ENCODE measurements at places on chromosomes 16 and 17.

DNA sequence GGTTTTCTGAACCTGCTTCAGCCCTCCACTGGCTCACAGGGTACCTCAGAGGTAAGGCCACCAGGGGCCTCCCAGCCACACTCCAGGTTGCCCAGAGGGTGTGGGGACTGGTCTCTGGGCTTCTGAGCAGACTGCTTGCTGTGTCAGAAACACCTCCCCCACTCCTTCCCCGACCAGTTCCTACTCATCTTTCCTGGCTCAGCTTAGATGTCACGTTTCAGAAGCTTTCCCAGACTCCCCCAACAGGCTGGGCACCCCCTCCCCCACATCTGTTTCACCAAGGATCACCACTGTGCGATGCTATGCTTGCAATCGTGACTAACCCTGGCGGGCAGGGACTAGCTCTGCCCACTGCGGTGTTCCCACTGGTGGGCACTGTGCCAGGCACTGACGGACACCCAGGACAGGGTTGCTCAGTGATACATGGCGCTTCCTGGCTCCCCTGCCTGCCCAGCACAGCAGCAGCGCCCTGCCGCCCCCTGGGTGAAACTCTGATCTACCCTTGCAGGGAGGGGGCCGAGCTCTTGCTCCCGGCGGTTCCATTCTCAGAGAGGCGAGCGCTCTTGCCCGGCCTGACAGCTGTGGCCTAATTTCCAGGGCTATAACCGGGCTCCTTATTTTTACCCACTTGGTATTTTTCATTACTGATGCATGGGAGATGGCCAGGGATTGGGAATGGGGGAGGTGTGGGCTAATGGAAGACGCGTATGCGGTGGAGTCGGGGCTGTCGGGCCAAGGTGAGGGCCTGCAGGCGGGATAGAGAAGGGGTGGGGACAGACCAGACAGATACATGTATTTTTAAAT, 29.4 kb upstream of the MTSS2 start:
- peak; percentile 29 for DNase-seq

- DNase-seq, result no peak
Observed at GRCh38 chr17:44587339-44587738, 30.1 kb downstream of the FZD2 start.

DNA sequence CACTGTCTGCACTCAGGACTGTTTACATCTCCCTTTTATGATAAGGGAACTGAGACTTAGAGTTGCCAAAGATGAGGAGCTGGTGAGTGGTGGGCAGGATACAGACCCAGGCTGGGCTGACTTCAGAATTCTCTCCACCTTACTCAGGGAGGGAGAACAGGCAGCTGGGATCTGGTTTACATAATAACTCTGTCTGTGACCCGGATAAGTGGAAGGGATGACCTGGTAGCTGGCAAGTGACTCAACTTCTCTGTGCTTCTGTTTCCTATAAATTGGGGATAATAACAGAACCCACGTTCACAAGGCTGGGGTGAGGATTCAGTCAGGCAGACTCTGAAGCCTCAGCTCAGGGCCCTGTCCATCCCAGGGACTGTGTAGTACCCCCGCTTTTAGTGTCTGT, 2.6 kb downstream of the SNX20 start:
- DNase-seq, result no peak

DNA sequence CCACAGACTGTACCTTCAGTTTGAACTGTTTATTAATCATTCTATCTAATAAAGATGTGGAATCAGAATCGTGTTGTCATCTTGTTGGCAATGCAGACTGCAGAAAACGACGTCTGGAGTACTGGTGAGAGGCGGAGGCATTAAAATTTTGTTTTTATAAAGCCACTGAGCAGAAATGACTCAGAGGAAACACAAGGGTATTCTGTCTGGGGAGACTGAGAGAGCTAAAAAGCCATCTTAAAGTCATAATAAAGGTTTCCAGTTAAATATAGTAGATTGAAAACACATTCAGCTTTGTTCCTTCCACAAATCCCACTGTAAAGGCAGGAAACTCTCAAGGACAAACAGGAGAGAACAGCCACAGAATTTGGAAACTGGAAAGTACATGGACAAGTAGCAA, 74.2 kb downstream of the CPPED1 start:
- no peak for DNase-seq

DNA sequence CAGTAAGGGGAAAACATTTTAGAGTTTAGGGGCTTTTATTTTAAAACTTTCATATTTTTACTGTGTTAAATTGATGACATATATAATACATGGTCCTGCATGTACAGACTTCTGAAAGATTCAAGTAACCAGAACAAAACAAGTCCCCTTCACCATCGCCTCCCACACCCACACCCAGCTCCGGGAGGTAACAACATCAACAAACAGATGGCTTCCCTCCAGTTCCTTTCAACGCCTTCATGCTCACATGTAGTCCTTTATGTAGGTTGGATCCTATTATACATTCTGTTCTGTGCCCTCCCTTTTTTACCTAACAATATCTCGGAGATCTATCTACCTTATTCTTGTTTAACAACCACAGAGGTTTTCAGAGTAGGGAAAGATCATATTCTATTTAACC, 30.5 kb downstream of the GINS3 start:
- DNase-seq, result no peak

- no peak for DNase-seq
Observed at GRCh38 chr17:64635647-64636305, 26.3 kb downstream of the SMURF2 start.

GRCh38 chr16:68257906-68258800, 6.2 kb upstream of the SLC7A6 start:
- DNase-seq, result no peak

- no peak for DNase-seq
Observed at GRCh38 chr16:83059237-83059636, 432.5 kb downstream of the CDH13 start.

- no peak for DNase-seq
Observed at GRCh38 chr16:51313198-51313597, 162.1 kb upstream of the SALL1 start.

DNA sequence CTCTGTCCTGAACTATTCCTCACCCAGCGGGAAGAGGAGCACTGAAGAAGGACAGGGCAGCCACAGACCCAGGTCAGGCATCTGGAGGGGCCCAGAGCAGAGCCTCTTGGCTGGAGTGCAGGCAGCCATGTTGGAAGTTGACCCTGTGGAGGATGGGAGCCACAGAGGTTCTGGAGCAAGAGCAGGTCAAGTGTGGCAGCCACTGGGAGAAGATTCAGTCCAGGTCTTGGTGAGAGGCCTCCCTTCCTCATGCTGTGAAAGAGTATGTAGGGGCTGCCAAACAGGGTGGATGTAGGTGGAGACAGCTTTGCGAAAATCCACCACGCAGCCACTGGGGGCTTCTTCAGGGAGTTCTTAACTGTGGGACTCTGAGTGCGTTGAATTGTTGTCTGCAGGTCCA, 590 bp upstream of the CD79B start:
- no peak for DNase-seq

DNA sequence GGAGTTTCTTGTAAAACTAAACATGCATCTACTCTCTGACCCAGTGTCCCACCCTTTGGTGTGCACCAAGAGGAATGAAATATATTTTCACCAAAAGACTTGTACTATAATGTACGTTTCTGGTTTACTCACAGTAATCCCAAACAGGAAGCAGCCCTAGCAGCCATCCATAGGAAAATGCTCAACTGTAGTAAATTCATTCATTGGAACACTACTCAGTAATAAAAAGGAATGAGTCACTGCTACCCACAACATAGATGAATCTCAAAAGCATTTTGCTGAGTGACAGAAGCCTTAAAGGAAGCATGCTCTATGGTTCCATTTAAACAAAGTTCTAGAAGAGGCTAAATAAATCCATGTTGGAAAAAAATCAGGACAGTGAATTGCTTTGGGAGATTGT, 37.6 kb upstream of the DHRS7B start:
- DNase-seq, result no peak

- no peak for DNase-seq
Observed at GRCh38 chr16:54165174-54165911, 121.2 kb downstream of the IRX3 start.

GRCh38 chr16:68059804-68060203, 25.4 kb upstream of the NFATC3 start:
- DNase-seq, result no peak

- DNase-seq, result no peak
Observed at GRCh38 chr16:66525396-66526180, 24.3 kb downstream of the TK2 start.

GRCh38 chr17:73770115-73770848, 126.0 kb upstream of the SDK2 start:
- DNase-seq, result no peak

- no peak for DNase-seq
Observed at GRCh38 chr17:17942846-17943245, 29.4 kb downstream of the TOM1L2 start.

DNA sequence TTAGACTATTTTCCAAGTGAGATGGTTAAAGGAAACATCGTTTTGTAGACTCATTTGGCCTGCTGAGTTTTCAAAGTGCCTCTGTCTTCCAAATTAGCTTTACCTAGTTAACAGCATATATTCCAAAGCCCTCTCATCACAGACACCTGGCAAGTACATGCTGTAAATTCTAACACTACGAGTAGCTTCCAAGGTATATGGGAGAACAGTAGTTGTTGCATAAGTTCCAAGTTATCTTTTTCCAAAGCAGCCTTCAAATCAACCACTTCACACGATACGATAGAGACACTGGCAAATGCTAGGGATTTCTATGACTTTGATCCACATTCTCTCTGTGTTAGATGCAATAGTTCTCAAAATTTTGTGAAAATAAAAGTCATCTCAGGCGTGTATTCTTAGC, 299.3 kb downstream of the CNTNAP4 start:
- DNase-seq, result no peak

GRCh38 chr16:15053904-15054303, 2.0 kb downstream of the NTAN1 start:
- no peak for DNase-seq

GRCh38 chr16:12546918-12547607, 256.6 kb downstream of the CPPED1 start:
- no peak for DNase-seq

DNA sequence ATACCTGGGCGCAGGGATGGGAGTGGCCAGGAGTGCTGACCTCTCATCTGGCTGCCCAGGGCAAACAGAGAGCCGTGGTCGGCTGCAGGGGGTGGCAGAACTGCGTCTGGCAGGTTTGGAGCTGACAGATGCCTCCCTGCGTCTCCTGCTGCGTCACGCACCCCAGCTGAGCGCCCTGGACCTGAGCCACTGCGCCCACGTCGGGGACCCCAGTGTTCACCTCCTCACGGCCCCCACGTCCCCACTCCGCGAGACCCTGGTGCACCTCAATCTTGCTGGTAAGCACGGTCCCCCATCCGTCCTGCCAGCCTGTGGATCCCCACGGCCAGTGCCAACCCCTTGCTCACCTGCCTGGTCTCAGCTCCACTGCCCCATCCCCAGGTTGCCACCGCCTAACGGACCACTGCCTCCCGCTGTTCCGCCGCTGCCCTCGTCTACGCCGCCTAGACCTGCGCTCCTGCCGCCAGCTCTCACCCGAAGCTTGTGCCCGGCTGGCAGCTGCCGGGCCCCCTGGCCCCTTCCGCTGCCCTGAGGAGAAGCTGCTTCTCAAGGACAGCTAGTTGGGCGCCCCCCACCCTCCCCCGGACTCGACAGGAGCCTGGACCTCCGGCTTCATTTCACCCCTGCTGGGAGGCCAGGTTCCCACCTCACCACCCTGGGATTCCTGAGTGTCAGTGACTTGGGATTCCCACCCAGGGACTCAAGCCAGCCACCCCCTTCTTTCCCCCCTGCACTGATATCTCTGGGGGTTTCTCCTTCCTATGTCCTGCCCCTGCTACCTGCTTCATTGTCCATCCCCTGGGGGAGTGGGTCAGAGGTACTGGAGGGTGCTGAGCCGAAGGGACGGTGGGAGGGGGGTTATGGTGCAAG, 2.0 kb upstream of the ORAI3 start:
- no peak for DNase-seq

- DNase-seq, result no peak
Observed at GRCh38 chr16:20336955-20337354, 9.6 kb upstream of the GP2 start.

GRCh38 chr17:1645207-1646171, at the start of gene SCARF1:
Gene SCARF1 (minus strand): TSS chr17:1645732. CDS start chr17:1645697, 35 bp downstream.
- no peak for DNase-seq

GRCh38 chr16:75593825-75594820, 27.9 kb downstream of the GABARAPL2 start:
- peak; percentile 41 for DNase-seq

GRCh38 chr17:50128441-50129352, 1.3 kb downstream of the SAMD14 start:
- no peak for DNase-seq

GRCh38 chr16:88790312-88791211, 5.5 kb upstream of the PIEZO1 start:
- DNase-seq, result peak; percentile 67

GRCh38 chr17:1227917-1228780, 42.1 kb upstream of the BHLHA9 start:
- DNase-seq, result no peak

- DNase-seq, result peak; percentile 91
Observed at GRCh38 chr17:75764711-75765421, at the start of gene GALK1. Gene GALK1 (minus strand): TSS chr17:75765192. CDS start chr17:75765136, 56 bp downstream.

- no peak for DNase-seq
Observed at GRCh38 chr16:56121156-56121500, 70.2 kb upstream of the GNAO1 start.

GRCh38 chr16:56161658-56162057, 29.6 kb upstream of the GNAO1 start:
- DNase-seq, result no peak

GRCh38 chr17:28726226-28726626, at the start of gene TLCD1:
Gene TLCD1 (minus strand): TSS chr17:28726233. CDS start chr17:28726097, 136 bp downstream.
- peak; percentile 87 for DNase-seq

DNA sequence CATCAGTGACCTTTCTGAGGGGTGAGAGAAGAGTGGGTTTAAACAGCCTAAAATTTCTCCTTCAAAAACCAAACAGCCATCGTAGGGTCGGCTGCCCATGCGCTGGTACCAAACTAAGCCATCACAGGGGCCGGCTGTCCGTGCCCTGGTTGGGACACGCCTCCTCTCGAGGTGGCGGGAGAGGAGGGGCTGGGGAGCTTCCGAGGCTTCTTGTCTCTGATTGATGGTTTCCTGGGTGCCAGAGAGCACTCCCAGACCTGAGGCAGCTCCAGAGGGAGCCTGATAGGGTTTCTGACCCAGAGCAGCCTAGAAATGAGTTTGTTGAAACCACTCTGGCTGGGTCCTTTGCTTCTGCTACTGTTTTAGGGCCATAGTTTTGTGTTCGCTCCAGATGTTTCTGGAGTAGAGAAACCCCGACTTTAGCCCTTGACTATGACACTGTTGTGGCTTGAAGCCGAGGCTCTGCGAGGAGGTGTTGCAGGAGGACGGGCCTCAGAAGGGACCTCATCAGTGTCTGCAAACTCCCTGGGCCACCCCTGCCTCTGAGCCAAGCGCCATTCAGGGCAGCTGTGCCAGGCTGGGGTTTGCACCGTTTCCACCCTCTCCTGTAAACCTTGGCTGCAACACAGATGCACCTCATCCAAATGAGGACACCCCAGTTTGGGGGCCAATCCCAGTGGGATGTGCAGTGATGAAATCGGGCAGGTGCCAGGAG, 6.2 kb downstream of the ZNF276 start:
- no peak for DNase-seq
